ENCODE measurements at places on chromosomes 1 and 21.

DNA sequence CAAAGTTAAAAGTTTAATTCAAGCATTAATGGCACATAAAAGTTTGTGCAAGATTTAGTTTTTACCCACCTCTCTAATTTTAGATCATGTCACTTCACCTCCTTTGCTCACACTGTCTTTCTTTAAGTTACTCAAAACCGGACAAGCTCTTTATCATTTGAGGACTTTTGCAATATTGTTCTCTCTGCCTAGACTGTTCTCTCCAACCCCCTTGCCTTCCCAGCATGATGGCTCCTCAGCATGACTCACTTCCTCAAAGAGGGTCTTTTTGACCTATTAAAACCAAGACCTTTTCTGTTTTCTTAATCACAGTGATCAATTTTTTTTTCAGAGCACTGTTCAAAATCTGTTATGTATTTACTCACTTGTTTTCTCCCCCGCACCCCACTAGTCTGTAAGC lies 61.3 kb downstream of the XKR8 start:
- no peak for DNase-seq

GRCh38 chr1:238029126-238029525 lies 138.4 kb upstream of the ZP4 start:
- no peak for DNase-seq

DNA sequence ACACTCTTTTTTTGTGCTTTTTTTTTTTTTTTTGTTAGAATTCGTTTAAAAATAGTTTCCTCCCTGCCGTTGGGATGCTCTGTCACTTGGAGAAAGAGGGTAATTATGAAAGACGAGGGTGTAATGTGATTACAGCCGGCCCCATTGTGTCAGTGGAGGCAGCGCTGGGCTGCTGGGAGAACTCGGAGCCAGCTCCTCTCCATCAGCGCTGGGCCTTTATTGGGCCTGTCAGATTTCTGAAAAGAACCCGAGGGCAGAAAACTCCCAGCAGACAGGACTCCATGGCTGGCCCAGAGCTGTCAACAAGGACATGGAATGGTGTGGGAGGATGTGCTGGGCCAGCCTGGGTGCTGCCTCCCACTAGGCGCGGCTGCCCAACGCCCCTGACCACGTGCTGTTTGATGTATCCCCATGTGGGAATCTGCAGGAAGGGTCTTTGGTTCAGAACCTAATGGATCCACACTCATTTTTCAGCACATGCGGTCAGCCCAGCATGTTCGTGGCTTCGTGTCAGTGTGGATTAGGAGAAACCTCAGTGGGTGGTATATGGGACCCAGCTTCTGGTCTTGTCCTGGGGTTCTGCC lies 222.6 kb upstream of the KIAA0040 start:
- DNase-seq = no peak

GRCh38 chr21:33071770-33072306 lies 1.9 kb downstream of the OLIG1 start:
- DNase-seq = peak; percentile 44

DNA sequence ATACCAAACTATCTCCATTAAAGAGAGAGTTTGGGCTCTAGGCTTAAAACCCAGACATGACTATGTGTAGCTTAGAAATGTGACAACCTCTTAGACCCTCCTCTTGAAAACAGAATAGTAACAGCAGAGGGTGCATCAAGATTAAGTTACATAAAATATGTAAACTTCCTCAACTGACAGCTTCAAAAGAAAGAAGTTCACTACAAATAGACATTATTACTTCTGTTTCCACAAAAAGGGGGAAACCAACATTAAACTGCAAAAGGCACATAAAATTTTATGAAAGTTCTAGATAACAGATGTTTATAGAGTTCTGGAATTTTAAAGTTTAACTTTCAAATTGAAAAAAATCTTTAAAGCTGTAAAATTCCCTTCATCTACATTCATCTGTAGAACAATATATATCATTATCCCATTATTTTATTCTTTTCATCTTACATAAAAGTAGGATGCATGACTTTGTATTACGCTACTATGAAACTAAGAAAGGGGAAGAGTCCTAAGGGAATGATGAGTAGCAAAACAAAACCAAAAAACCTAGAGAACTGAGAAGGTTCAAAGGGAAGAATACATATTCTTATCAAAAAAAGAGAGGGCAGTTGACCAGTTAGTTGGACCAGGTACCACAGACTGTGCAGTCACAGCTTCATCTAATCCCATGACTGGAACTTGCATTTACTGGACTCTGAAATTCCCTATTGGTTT lies 177.0 kb downstream of the SIPA1L2 start:
- peak; percentile 12 for DNase-seq

DNA sequence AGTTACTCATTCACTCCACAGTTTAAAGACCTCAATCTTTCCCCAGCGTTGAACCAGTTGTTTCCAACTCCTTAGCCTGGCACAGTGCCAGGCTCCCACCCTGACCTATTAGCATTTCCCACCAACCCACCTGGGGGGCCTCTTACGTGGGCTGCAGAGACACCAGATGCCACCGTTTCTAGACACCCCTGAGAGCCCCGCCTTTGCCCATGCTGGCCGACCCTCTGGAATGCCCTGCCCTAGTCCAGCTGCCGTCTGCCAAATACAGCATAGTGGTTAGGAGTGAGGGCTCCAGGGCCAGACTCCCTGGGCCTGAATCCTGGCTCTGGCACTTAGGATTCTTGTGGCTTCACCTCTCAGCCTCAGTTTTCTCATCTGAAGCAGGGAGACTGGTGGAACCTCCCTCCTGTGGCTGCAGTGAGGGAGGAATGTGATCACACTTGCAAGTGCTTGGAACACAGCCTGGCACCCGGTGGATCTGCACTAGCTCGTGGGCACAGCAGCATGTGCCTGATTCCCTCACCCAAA lies 65.2 kb downstream of the TMCO4 start:
- DNase-seq = no peak

DNA sequence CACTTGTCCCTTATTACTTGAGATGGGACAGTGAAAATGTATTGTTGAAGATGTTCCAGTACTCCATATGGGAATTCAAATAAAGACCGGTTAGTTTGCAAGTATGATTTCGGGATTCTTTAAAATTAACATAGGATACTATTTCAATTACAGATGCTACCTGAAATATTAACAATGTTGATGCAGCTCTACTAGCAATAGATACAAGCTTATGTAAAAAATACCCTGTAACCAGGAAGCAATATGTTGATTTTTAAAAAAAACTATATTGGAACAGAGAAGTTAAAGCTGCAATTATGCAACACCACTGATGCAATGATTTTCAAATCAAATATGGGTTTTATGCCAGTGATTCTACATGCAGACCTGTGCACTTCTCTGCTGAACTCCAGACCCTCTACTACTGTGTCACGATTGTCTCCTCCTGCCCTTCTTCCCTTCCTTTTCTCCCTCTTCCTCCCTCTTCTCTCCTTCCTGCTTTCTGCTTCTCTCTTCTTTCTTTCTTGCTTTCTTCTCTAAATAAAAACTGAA lies 179.2 kb downstream of the ATP6V1G3 start:
- DNase-seq = peak; percentile 23

- no peak for DNase-seq
These were observed 8.5 kb downstream of the CD2 start for GRCh38 chr1:116762781-116763115.

GRCh38 chr1:17207966-17208418 lies 3.1 kb downstream of the PADI1 start:
- peak; percentile 81 for DNase-seq

DNA sequence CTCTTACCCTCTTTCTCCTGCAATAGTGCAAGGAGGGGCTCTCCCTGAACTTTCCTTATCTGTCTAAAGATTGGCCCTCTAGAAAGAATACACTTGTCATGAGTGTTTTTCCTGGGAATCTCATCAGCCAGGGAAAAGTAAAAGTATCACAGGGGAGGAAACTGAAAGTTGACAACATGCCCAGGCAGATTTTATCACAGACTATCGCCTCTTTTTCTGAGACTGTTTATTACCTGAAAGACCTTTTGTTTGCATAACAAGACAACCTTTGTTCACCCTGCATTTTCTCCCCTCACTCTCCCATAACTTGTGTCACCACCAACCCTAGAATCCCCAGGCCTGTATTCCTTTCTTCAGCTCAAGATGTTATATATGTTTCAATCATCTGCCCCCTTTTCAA lies 794.7 kb upstream of the ADAMTS5 start:
- no peak for DNase-seq

GRCh38 chr1:154129391-154129970 lies 25.4 kb downstream of the NUP210L start:
- DNase-seq = peak; percentile 66

DNA sequence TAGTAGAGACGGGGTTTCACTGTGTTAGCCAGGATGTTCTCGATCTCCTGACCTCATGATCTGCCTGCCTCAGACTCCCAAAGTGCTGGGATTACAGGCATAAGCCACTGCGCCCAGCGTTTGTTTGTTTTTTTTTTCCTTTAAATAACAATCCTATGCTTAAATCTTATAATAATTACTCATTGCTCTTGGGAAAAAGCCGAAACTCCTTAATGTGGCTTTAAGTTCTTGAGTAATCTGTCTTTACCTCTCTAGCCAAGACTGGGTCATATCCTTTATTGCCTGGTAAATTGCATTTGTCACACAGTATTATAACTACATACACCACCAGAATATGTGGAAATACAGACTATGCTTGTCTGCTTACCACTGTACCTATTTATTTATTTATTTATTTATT lies 97.1 kb downstream of the MACF1 start:
- no peak for DNase-seq

DNA sequence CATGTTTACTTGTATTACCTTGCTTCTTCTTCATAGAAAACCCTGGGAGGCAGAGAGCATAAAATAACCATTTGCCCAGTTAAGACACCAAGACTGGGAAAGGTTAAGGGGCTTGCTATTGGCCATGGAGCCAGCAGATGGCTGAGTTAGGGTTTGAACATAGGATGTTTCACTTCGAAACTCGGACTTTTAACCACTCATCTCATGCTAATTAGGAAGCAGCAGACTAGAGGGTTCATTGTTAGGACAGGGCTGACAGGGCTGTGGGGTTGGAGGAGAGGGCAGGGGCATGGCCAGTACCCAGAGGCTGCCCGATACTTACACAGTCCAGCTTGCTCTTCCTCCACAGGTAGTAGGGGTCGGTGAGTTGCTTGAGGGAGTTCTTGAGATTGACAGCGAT lies 17.0 kb downstream of the SLC26A9 start:
- no peak for DNase-seq
